Fibroblast of mammary gland (primary cell): ENCODE measurements at places on chromosomes 3 and 15.

- no peak for DNase-seq
These were observed 4.3 kb downstream of the SLCO3A1 start for GRCh38 chr15:91857772-91858171.

DNA sequence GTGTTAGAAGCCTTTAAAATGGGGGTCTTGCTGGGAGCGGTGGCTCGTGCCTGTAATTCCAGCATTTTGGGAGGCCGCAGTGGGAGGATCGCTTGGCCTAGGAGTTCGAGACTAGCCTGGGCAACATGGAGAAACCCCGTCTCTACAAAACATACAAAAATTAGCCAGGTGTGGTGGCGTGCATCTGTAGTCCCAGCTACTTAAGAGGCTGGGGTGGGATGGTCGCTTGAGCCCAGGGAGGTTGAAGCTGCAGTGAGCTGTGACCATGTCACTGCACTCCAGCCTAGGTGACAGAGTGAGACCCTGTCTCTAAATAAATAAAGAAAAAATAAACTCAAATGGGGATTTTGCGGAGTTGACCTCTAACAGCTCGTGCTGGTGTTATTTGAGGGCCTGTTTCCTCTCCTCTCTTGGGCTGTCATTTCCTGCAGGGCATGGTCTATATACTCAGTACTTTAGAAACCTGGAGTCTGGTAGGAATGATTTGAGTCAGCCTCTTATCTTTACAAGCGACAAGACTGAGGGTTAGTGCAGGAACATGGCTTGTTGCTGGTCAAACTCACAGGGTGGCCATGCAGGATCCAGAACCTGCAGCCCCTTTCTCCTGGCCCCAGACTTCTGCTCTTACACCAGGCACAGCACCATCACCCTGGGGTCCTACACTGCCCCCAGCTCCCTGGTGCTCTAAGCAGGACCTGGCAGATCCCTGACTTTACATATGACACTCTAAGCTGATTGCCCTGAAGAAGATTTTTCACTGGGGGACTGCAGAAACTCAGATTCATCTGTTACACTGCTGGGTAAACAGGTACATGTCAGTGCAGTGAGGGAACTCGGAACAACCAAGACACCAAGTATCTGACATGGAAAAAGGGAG, 15.1 kb downstream of the EHD4 start:
- no peak for DNase-seq

GRCh38 chr3:64144241-64144900, 80.9 kb downstream of the PRICKLE2 start:
- DNase-seq = no peak

DNA sequence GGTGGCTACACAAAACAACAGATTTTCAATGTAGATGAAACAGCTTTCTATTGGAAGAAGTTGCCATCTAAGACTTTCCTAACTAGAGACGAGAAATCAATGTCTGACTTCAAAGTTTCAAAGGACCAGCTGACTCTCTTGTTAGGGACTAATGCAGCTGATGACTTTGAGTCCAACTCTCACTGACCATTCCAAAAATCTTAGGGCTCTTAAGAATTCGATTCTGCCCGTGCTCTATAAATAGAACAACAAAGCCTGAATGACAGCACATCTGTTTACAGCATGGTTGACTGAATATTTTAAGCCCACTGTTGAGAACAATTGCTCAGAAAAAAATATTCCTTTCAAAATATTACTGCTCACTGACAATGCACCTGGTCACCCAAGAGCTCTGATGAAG, 202.4 kb upstream of the PRICKLE2 start:
- DNase-seq = no peak
